Fibroblast of villous mesenchyme (primary cell): ENCODE measurements at places on chromosomes 12 and 14.

- peak; percentile 84 for DNase-seq
These were observed 6.0 kb upstream of the GPR84 start for GRCh38 chr12:54370171-54370730.

DNA sequence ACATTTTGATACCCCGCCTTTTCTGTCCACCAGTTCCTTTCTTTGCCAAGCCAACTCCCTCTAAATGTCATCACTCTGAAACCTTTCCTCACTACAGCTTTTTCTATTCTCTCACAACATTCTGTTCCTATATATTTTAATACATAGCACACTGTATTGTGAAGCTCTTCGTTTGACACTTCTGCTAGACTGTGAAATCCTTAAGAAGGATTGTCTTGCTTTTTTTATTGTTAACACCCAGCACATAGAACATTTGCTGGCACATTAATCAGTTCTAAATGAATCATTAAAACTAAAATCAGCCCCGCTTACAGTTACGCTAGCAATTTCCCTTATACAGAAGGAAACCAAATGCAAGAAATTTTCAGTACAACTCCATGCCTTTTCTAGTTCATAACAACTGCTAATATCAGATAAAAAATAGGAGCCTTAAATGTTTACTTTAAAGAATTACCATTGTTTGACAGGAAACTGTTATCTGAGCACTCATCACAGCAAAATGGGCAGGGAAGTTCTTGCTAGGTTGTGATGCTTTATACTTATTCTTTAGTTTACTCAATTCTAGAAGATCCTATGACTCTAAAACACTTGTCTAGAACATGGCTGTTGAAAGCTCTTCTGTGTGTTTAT, 93.5 kb downstream of the PPP1R12A start:
- DNase-seq = no peak

DNA sequence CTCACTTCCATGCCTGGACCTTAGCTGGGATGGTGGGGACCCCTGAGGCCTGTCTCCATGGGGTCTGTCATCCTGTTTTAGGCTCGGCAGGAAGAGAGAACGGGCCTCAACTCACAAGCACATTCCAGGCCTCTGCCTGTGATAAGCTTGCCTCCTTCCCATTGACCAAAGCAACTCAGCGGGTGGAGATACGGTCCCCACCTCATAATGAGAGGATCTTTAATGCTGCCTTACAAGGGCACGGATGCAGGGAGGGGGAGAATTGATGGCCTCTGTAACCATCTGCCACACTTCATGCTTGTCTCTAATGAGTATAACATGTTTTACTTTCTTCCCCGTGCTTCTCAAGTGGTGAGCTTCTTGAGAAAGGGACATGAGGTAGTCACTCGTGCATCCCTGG, 50.0 kb downstream of the GLT1D1 start:
- no peak for DNase-seq

DNA sequence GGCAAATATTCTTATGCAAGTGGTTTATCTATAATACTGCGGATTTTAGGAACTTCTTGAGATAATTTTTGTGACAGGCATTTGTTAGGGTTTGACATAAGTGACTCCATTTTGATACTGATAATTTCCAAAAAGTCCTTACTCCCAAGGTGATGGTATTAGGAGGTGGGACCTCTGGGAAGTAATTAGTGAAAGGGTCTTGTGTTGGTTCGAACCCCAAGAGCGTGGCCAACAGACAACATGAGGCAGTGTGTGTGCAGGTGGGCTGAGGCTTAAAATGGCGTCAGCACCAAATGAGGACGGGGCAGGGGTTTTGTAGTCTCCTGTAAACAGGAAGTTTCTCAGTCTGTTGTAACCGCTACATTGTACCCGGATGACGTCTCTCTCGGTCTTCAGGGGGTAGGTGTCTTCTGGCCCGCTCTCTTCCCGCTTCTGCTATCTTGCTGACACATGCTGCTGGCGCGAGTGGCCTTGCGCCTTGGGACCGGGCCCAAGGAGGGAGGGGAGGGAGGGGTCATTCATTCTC, 1.7 kb upstream of the C12orf43 start:
- no peak for DNase-seq

DNA sequence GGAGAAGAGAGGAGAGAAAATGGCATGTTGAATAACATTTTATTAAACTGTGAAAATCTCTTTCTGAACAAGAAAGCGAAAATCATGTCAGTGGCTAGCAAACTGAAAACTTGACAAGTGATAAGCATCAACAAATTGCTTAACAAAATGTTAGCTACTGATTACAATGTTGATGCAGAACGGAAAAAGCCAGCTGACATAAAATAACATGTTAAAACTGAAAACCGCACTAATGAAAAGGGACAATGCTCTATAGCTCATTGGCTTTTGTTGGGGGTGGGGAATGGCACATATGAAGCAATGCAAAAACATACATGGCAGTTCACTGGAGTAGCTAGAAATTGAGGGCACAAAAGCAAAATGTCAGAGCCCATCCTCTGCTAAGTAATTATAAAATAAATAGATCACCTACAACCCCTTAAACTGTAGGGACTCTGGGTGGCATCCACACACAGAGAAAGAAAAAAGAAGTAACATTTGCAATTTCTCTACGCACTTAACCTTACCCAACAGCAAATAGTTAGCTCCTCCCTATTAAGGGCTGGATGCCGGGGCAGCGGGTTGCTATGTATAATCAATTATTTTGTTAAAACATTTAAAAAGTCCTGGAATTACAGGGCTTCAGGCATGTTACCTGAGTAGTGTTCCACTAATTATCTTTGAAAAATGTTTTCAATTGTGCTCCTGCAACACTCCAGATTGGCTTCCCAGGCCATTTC, 129.2 kb upstream of the USP15 start:
- no peak for DNase-seq

DNA sequence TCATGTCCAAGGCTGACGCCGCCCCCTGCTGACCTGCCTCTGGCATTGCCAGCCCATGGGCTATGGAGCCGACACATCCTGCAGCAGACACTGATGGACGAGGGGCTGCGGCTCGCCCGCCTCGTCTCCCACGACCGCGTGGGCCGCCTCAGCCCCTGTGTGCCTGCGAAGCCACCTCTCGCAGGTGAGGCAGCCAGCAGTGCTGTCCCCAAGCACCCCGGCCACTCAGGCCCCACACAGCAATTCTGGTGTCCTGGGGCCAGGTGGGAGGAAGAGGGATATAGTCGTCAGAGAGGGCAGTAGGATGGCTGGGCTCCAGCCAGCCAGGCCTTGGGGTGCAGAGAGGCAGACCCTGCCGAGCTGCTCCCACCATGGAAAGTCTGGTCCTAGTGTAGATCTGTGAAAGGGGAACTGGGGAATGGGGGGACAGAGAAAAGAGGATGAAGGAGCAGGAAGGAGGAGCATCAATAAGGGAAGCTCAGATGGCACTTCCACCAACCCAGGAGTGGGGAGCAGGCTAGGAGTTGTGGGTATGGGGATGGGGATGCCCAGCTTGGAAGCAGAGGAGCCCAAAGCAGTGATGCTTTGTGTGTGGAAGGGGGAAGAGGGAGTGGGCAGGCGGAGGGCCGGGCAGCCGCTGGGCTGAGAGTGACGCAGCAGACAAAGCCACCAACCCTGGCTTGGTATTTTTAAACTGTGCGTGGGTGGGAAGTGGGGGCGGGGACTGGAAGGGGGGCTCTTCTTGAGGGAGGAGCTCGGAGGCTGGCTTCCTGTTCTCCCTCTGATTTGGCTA, 4.7 kb downstream of the NAB2 start:
- DNase-seq = peak; percentile 84

DNA sequence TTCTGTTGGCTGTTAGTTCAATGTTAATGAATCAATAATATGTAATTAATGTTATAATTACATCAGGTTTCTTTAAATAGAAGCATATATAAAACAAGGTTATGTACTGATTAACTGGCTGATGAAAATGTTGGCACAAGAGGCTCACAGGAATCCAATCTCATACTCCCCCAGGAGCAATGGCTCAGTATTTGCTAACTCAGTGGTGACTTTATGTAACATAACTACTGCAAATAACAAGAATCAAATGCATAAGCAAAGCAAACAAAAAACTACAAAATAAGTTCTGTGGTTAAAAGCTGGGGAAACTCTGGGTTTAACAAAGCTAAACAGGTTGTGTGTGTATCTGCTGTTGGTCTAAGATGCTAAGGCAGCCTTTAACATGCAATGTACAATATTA, 27.7 kb upstream of the BBS10 start:
- peak; percentile 4 for DNase-seq

GRCh38 chr14:55800156-55800785, 220.3 kb downstream of the KTN1 start:
- DNase-seq = no peak

DNA sequence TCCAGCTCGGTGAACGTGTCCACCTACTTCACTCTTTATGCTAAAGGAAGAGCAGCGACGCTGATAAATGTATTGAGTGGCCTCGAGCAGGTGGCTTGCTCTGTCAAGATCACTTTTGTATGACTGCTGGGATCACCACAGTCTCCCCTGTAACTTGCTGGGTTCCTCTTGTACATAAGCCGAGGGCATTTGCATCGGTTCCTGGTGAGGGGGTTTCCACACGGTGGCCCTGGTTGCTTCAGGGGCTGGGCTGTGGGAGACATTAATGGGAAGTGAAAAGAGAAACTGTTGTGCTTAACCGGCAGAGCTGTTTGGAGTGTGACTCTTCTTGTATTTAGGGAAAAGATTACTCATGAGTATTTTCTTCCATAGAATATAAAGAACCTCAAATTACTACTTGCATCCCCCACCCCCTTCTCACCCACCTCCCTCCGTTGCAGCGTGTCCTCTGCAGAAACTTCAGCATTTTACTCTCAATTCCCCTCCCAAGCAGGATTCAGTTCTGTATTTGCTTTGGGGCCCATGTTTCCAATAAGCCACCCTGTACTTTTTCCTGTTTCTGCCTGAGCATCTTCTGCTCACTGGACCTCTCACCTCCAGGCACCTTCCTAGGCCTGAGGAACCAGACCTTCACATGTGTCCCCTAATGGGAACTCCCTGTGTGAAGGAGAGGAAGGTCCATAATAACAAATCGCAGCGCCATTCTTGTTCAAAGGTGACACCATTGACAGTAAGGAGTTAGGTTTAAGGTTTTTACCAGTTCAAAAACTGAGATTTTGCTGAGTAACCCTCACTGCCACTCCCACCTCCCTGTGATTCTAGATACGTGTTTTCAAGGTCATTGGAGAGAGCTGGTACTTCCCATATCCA, 187.0 kb downstream of the ETV6 start:
- no peak for DNase-seq

DNA sequence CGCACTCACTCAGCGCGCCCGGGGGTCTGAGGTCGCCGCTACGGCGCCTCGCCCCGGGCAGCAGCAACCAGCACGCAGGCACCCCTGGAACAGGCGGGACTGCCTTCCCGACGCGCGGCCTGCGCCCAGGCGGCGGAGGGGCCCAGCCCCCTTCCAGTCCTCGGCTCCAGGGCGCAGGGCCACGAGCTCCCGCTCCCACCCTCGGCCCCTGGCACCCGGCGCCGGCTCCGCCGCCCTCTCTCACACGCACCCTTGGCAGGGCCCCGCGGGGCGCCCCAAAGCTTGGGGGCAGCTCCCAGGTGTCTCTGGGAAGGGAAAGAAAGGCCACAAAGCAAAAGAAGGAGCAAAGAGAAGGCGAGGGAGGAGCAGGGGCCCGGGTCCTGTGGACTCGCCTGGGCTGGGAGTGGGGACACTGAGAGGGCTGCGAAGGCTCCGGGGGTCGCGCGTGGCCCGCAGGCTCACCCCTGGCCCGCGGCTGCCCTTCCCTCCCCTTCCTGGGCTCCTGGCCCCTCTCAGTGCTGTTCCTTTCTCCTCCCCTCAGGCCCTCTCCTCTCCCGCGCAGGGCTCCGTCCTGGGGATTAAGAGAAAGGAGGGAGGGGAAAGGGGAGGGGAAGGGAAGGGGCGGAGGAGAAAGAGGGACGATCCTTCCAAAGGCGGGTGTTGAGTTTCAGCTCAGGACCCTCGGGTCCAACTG, 907 bp upstream of the EFS start:
- peak; percentile 77 for DNase-seq

- peak; percentile 30 for DNase-seq
These were observed 903 bp downstream of the PARPBP start for GRCh38 chr12:102120886-102121285.

DNA sequence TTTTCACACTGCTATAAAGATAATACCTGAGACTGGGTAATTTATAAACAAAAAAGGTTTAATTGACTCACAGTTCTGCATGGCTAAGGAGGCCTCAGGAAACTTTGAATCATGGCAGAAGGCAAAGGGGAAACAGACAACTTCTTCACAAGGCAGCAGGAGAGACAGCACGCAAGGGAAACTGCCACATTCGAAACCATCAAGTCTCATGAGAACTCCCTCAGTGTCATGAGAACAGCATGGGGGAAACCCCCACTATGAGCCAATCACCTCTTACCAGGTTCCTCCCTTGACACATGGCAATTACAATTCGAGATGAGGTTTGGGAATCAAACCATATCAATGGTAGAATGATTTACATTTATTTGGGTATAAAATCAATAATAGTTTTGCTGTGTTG, 558.5 kb downstream of the TMTC2 start:
- no peak for DNase-seq

DNA sequence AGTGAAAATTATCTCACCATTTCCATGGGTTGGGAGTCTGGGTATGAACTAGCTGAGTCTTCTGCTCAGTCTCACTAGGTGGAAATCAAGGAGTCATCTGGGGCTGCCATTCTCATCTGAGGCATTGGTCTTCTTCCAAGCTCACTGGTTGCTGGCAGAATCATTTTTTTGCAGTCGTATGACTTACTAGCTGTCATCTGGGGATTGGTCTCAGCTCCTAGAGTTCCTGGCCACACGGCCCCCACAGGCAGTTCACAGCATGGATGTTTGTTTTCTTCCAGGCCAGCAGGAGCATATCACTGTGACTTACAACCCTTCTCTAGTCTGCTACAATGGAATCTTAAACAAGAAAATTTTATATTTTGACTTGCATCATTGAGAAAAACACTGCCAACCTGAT, 18.6 kb upstream of the OR10AD1 start:
- peak; percentile 7 for DNase-seq

DNA sequence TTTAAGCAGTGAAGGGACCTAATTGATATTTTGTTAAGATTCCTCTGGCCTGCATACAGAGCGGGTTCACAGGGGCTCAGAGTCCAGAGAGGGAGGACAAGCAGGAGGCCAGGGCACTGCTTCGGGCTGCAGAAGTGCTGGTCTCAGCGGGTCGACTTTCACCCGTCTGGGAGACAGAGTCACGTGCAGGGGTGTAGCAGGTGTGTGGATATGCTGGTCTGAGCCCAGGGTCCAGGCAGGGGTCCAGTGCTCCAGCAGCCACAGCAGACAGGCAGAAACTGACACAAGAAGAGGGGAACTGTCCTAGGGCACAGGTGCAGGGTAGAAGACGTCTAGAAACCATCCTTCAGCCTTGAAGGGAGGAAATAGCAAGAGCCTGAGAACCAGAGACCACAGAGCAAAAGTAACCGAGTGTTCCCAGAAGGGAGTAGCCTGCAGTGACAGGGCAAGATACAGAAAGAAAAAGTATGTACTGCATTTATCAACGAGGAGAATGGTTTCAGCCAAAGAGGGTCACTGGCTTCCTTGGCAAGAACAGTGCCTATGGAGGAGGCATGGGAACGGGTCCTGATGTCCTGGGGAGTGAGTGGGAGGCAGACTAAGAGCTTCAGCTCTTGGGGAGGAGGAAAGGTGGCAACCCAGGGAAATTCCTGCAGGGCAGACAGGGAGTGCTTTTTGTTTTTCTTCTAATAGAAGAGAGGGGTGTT, 28.7 kb downstream of the FBXO21 start:
- no peak for DNase-seq
